Activated naive CD4-positive, alpha-beta T cell treated with anti-CD3 and anti-CD28 coated beads for 36 hours (primary cell): ENCODE measurements at places on chromosomes 2 and 18. TPM values are rescaled to one million over a fixed set of nuclear protein-coding genes. Genes with fewer than 3 reads are reported as not detected.

- H3K36me3 ChIP-seq = no peaks in the 10 kb centered on the region
- H3K4me1 ChIP-seq = no peaks in the 10 kb centered on the region
- no peak for DNase-seq
- peaks cover 6% of the 10 kb centered on the region for H3K27me3 ChIP-seq
- no peak overlapping the region for H3K4me3 ChIP-seq
These were observed 17.2 kb upstream of the SSB start for GRCh38 chr2:169781249-169782013.

GRCh38 chr2:188527141-188527540 lies 235.5 kb downstream of the GULP1 start:
- no peak overlapping the region for H3K27ac ChIP-seq
- DNase-seq = no peak
- H3K36me3 ChIP-seq = no peaks in the 10 kb centered on the region

DNA sequence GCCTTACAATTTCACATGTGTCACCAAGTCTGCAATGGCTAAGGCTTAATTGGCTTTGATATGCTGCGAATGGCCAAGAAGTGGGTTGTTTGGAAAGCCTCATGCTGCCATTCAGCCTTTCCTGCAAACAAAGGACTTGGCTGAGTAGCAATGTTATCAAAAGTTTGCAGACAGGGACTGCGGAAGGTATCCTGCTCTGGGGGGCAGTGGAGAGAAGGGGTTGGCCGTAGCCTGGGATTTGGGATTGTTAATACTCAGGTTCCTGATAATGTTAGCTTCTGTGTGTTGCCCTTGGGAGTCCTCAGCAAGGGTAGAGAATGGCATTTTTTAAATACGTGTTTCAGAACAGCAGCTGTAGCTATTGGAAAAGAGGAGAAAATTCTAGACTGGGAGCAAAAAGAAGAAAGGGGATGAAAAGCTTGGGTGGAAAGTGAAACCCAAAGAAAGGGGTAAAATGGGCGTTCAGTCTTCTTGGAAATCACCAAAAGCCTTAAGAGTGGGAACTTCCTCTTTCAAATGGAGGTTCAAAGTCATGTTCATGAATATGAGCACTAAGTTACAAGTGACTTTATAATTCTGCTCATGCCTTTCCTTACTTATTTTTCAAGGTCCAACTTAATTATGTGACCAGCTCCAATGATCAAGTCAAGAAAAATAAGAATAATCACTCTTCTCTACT lies 325.1 kb downstream of the RNF144A start:
- H3K36me3 ChIP-seq = no peaks in the 10 kb centered on the region
- H3K4me3 ChIP-seq = no peak overlapping the region
- DNase-seq = no peak
- no peak overlapping the region for H3K27ac ChIP-seq
- H3K27me3 ChIP-seq = no peaks in the 10 kb centered on the region
- H3K4me1 ChIP-seq = peaks cover 6% of the 10 kb centered on the region

Gene ACTG2
- total RNA-seq = not detected
